ENCODE measurements at places on chromosomes 11 and 22.

- no peak for DNase-seq
Observed at GRCh38 chr11:59198726-59199125, 14.0 kb downstream of the MPEG1 start.

DNA sequence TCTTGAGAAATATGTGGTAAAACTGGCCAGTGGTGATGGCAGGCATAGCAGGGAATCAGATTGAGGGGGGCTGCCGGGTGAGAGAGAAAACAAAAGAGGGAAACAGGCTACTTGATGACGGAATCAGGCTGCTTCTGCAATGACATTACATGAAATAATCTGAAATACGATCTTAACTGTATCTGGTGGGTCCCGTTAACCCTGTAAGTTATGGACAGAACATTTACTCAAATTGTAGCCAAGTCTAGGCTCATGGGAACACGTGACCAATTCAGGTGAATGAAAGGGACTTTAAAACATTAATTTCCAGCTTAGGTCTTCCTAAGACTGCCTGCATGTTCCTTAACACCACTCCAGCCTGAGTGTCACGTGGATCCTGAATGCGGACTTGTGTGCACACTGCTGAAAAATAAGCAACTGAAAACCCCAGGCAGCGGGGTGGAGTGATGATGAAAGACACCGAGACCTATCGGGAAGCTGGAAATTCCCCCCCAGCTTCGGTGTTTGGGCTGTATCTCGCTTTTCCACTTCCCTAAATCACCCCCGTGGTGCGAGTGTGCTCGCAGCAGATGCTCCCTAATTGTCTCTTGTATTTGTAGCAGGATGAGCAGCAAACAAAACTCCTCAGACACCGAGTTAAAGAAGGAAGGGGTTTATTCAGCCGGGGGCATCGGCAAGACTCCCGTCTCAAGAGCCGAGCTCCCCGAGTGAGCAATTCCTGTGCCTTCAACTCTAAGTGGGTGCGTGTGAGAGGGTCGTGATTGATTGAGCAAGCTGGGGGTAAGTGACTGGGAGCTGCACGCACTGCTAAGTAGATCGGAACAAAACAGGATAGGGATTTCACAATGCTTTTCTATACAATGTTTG, 145.0 kb upstream of the GRK3 start:
- DNase-seq, result no peak

DNA sequence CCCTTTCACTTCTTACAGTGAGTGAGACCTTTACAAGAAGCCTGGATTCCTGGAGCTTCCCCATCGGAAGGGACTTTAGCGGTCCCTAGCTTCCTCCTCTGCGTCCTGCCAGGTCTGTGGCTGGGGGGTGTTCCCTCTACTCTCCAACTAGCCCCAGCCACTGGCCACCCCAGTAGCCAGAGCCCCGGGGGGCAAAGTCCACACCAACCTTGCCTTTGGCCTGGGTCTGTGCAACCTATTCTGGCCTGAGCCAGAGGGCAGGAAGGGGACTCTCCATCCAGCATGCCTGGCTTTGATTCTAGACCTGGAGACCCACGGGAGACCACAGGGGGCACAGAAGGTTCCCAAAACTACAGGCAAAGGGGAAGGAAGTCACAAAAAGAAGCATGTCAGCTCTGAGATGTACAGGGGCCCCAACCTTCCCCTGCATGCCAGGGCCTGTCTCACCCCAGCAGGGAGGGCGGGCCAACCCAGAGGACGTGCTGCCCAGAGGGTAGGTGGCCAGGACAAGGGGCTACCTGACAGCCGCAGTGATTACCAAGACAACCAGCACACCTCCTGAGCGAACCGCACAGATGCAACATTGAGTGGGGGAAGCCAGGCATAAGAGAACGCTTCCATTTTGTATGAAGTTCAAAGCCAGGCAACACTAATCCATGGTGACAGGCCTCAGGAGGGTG, 52.4 kb downstream of the DSCAML1 start:
- DNase-seq, result no peak

DNA sequence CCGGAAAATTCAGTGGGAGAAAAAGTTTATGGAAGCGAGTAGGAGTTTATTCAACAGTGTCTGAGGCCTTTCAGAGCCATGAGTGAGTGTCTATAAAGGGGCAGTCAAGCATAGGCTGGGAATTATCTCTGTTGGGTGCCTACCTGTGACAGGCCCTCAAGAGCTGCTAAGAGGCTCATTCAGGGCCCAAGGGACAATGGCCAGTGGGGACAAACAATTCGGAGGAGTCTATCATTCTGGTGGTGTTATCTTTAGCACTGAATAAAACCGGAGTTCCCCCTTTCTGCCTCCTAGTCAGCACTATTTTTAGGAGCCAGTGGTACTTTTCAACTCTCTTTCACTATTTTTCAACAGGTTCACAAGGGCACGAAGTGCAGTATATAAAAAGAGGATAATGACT, 89.5 kb upstream of the HTATIP2 start:
- DNase-seq, result no peak

- no peak for DNase-seq
Observed at GRCh38 chr11:128911239-128911638, 20.1 kb downstream of the KCNJ5 start.

DNA sequence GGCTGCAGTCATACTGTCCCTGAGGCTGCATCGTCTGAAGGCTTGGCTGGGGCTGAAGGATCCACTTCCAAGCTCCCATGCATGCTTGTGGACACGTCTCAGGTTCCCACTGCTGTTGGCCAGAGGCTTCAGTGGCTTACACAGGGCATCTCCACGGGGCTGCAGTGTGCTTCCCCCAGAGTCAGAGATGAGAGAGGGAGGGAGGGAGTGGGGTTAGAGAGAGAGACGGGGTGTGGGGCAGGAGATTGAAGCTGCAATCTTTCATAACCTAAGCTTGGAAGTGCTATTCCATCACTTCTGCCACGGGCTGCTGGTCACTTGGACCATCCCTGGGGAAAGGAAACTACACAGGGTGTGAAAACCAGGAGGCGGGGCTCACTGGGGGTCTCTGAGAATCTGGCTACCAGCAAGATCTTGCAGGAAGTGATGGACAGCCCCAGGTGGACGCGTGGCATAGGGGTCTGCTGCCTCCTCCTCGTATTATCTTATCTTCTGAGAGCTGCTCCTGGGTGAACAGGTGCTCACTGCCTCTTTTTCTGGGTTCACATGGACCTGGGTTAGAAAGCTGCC, 63.0 kb upstream of the MYEOV start:
- DNase-seq, result no peak

- DNase-seq, result no peak
Observed at GRCh38 chr11:118443590-118444218, 7.4 kb downstream of the KMT2A start.

DNA sequence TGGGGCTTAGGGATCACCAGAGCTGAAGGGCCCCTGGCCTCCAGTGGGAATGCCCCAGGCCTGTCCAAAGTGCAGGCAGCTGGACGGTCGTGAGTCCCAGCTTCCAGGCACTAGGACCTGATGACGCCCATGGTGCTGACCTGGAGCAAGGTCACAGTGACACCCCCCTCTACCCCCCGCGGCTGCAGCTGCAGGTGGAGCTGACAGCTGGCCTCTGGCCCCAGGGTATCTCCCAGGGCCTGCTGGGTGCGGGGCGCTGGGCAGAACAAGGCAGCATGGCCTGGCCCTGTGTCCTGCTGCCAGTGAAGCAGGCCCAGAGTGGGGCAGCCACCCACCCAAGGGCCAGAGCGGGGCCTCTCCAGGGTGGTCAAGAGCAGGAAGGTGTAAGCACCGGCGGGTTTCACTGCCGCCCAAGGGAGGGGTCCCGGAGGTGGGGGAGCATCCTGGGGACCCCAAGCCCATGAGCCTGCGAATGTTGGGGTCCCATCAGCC, 553 bp upstream of the TCIRG1 start:
- DNase-seq, result no peak

GRCh38 chr11:86040919-86041850, 27.7 kb downstream of the PICALM start:
- DNase-seq, result no peak

- no peak for DNase-seq
Observed at GRCh38 chr11:34394771-34395300, 37.0 kb upstream of the ABTB2 start.

DNA sequence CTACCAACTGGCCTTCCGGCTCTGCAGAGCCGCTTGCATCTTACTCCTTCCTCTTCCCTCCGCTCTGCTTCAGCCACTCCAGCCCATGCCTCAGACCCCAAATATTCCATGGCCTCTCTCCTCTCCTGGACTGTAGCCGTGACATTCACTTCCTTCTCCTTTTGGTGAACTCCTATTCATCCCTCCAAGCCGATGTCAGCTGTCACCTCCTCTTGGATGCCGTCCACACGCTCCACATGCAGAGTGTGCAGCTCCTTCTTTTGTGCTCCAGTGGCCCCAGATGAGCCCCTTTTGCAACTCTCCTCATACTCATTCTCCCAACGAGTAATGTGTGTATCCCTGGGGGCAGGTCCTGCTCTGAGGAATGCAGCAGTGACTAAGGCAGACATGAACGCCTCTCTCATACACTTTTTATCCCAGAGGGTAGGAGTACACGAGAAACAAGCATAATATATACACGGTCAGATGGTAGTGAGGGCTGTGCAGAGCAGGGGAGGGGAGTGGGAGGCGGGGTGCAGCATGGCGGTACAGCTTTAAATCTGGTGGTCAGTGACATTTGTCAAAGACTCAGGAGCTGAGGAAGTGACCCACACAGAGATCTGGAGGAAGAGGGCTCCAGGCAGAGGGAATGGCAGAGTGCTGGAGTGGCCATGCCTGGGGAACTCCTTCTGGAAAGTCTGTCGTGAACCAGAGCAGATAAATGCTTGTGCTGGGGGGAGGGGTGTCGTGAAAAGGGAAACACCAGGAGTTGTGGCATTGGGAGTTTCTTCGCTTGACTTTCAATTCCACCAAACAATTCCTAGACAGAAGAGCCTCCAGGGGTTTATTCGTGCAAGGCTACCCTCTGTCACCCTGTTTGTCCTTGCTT, 83.8 kb upstream of the ATXN10 start:
- no peak for DNase-seq

GRCh38 chr11:71062199-71062598, 190.2 kb downstream of the SHANK2 start:
- no peak for DNase-seq

DNA sequence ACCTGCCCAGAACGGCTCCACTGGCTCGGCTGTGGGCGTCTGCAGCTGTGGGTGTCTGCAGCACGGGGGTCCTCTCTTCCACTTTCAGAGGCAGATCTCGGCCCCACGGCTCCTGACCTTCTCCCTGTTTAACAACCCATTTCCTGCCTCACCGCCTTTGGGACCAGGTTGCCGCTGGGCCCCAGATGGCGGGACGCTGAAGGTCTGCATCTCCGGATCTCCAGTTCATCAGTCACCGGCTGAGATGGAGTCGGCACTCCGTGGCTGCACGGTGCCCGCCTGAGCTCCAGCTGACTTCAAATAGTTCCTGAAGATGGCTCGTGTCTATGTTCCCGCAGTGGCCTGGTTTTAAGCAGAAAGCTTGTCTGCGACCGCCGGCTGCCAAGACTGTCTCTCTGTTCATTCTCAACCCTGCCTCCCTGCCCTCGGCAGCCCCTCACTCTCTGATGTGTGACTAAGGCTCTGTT, 475.9 kb downstream of the BRD1 start:
- no peak for DNase-seq
